Left renal cortex interstitium (tissue), 4 donors: ENCODE measurements at places on chromosomes 13 and 19.

DNA sequence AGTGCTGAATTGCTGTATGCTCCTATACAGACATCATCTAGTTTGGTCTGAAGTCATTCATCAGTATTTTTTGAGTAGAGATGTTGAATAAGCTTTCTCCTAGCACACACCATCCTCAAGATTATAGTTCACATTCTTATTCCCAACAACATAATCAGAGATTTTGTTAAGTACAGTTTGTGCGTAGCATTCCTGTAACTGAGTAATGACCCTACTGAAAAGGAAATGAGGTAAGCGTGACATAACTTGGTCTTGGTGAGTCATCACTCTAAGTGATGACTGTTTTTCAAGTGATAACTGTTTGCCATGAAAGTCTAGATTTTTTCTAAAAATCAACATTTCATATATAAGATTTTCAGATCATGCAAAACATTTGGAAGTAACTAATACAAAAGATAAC, 18.5 kb upstream of the FAM216B start:
- DNase-seq: no peak

DNA sequence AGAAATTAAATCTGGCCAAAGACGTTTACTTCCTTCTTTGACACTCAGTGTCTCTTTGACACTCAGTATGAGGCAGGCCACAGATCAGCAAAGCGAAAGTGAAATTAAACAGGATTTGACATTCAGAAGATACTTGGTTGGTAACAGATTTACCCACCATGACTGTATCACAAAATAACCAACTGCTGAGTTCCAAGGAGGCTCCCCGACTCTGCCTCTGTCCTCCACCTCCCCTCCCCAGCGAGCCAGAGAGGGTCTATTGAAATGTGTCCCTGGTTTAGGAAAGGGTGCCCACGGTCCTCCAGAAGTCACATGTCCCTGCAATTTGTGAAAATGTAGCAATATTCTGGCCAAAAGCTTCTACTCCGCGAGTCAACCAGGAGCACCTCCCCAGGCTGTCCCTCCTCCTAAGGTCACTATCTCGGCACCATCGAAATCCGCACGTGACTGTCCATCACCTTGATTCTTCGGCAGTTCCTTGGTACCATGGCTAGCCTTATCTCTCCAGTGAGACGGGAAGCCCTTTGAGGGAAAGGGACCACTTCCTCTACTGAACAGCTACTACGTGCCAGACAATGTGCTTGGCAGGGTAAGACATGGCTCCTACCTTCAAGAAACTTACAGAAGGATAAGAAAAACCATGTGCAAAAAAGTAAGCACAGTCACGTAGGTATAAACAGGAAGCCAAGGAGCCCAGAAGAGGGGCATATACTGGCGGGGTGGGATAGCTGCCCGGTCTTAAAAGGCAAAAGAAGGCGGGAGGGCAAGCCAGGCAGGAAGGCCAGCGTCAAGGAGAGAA, 1.5 kb downstream of the N4BP2L1 start:
- no peak for DNase-seq

DNA sequence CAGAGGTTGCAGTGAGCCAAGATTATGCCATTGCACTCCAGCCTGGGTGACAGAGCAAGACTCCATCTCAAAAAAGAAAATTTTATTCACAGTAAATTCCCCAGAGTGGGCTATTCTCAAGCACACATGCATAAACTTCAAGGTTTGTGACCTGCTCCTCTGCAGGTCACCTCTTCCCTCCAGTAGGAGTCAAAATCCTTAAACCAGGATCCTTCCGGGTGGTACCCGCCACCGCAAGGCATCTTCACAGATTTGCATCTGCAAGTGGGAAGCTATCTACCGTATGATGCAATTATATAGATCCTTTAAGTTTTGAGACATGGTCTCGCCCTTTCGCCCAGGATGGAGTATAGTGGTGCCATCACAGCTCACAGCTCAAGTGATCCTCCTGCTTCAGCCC, 3.0 kb upstream of the ECH1 start:
- DNase-seq: no peak

DNA sequence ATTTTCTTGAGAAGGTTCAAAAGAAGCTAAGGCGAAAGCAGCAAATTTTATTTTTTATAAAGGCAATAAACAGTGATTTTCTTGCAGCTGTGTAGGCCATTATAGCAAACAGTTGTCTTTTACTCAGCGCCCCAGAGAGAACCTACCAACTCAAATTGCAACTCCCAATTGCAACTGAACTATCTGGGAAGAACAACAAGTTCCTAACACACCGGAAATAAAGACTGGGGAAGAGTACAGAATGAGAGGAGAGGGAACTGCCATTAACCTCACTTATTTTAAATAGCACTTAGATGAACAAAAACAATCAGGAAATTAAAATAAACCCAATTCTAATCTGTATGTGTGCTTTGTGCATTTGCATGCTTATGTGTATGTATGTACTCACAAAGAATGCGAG, 171.1 kb downstream of the KCTD12 start:
- no peak for DNase-seq
